ENCODE measurements at places on chromosomes 11 and 22.

DNA sequence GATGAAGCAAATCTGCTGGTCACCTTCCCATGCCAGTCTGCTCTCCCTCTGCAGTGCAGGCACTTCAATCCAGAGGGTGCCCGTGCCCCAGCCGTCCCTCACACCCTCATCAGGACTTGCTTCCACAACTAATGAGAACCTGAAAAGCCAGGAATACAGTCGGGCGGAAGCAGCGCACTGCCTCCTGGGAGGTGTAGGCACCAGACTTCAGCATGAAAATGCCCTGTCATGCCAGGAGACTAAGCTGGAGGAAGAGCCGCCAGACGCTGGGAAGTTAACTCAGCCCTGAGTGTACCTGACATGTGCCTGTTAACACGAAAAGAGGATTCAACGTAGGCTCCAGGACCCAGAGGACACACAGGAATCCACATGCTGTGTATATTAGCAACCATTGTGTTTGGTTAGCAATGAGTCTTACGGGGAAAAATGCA, 40.1 kb upstream of the FLI1 start:
- DNase-seq: no peak

DNA sequence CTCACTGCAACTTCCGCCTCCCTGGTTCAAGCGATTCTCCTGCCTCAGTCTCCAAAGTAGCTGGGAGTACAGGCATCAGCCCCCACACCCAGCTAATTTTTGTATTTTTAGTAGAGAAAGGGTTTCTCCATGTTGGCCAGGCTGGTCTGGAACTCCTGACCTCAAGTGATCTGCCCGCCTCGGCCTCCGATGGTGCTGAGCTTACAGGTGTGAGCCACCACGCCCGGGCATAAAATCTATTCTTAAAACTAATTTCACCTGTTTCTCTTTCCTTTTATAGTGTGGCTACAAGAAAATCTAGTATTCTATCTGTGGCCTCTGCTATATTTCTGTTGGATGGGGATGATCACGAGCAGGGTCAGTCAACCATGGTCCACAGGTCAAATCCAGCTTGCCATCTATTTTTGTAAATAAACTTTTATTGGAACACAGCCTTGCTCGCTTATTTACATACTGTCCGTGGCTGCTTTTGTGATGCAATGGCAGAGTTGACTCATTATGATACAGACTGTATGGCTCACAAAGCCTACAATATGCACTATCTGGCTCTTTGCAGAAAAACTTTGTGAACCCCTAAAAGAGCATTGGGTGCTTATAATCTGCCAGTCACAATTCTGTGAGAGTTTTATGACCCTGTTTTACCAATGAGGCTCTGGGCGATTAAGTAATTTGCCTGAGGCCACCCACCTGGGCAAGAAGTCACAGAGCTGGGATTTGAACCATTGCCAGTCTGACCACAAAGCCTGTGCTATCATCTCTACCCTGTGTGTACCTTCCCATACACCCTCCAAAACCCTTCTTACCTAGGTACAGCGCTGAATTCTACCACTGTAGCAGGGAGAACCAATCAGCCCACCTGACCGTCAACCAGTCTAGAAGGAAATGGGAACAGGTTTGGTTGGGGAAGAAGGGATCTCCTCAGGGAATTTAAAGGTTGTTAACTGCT, 28.3 kb downstream of the SLC1A2 start:
- no peak for DNase-seq

- DNase-seq: no peak
Observed at GRCh38 chr11:75964071-75964470, 149.1 kb downstream of the UVRAG start.

- no peak for DNase-seq
Observed at GRCh38 chr11:7251836-7252682, at the start of gene SYT9. Gene SYT9 (plus strand): TSS chr11:7251904. CDS start chr11:7252187, 283 bp downstream.

All from stimulated activated CD8-positive, alpha-beta memory T cell treated with anti-CD3 and anti-CD28 coated beads, Interleukin-12 subunit alpha, Interleukin-12 subunit beta, amount 100 ng/mL, for 1 hour (primary cell).